ENCODE measurements at places on chromosomes 3 and 15. TPM values are rescaled to one million over a fixed set of nuclear protein-coding genes. Genes with fewer than 3 reads are reported as not detected.

Gene SMCO1
- total RNA-seq, result not detected

Gene FETUB
- total RNA-seq, result not detected

Gene PLSCR4
- total RNA-seq, result 693 TPM

Gene CACNA2D2
- 0.06 TPM for total RNA-seq

Gene CCNL1
- 213 TPM for total RNA-seq

Measured in bladder microvascular endothelial cell (primary cell).